ENCODE measurements at places on chromosomes 6 and 20.

DNA sequence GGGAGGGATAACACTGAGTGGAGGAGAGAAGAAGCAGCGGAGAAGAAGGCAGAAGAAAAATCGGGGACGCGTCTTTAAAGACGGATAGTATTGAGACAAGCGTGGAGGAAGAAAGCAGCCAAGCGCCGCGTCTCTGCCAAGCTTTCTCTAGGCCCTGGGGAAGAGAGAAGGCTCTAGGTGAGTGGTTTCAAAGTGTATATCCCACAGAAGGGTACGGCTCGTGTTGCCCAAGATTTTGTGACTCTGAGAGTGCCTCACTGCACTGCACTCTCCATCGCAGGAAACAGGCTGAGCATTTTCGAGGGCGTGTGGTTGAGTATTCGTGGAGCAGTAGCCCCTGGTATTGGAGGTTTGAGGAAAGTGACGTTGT is 185.4 kb downstream of the TRIM27 start:
- DNase-seq: no peak

GRCh38 chr20:1449370-1449769 is 17.3 kb downstream of the NSFL1C start:
- DNase-seq: no peak

GRCh38 chr20:37473249-37474000 is 47.6 kb upstream of the NNAT start:
- no peak for DNase-seq

DNA sequence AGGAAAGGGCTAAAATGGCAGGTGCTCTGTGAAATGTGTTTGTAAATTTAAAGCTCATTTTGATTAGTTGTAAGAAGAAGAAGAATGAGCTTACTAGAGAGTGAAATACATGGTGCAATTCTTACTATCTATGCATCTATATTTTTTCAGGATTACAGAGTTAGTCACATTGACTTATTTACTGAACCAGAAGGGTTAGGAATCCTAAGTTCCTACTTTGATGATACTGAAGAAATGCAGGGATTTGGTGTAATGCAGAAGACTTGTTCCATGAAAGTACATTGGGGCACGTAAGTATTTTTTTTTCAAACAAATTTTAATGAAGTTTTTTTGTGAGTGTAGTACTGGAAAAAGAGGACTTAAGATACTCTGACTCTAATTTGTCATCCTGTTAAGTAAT is 99.3 kb downstream of the RTN4IP1 start:
- no peak for DNase-seq

DNA sequence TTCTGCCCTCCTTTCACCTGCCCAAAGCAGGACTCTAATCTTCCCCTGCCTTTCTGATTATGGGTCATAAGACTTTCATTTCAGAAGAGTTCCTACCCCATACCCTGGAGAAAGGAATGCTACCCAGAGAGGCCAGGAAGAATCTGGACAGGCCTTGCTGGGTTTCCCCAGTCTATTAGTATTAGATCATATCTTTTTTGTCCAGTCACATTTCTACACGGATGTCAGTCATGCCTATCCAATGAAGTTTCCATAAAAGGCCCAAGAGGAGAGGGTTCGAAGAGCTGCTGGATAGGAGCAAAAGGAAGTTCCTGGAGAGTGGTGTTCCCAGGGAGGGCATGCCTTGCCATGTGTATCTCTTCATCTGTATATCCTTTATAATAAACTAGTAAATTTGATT is 3.2 kb downstream of the POLH start:
- no peak for DNase-seq

GRCh38 chr6:28215425-28215824 is 9.7 kb upstream of the ZSCAN9 start:
- DNase-seq: no peak
